ENCODE measurements at places on chromosomes 4 and X.
A peak's percentile ranks its signal among the peaks of the same experiment; 100 is the strongest.

- peak; percentile 14 for DNase-seq
Measured at GRCh38 chrX:356385-357034, 30.2 kb downstream of the PPP2R3B start.

GRCh38 chr4:44157611-44158277 is 290.9 kb downstream of the KCTD8 start:
- DNase-seq = peak; percentile 42

GRCh38 chr4:142091085-142091513 is 454.7 kb downstream of the IL15 start:
- peak; percentile 77 for DNase-seq

GRCh38 chrX:27735914-27736313 is 71.9 kb upstream of the MAGEB10 start:
- no peak for DNase-seq

GRCh38 chr4:37973441-37973840 is 13.2 kb downstream of the PTTG2 start:
- DNase-seq = no peak

DNA sequence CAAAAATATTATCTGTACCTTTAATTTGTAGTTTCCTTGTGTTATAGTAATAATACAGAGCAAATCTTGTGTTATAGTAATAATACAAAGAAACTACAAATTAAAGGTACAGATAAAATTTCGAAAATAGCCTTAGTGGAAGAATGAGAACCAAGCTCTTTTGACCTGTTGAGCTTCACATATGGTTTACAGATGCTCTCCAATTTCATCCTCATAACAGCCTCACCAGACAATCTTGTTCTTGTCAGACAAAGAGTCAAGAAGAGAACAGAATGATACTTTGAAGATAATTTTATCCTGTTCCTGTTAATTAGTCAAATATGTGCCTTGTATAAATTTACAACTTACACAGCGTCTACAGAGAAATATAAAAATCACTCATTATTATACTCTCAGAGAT is 12.8 kb downstream of the ATXN3L start:
- no peak for DNase-seq

DNA sequence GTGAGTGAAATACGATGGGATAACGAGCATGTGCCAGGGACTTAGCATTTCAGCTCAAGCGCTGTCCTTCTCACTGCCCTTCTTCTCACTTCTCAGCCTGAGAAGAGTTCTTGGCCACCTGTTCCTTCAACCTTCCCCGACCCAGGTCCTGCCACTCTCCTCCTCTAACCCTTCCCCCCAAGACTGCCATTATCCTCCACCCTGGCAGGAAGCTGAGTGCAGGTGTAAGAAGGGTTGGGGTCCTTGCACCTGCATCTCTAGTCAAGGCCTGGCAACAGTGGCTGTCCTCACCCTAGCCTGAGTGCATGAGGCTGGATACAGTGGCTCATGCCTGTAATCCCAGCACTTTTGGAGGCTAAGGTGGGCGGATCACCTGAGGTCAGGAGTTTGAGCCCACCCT is 19.9 kb upstream of the STIM2 start:
- no peak for DNase-seq

- no peak for DNase-seq
Measured at GRCh38 chrX:40612511-40612910, 10.7 kb upstream of the MPC1L start.

DNA sequence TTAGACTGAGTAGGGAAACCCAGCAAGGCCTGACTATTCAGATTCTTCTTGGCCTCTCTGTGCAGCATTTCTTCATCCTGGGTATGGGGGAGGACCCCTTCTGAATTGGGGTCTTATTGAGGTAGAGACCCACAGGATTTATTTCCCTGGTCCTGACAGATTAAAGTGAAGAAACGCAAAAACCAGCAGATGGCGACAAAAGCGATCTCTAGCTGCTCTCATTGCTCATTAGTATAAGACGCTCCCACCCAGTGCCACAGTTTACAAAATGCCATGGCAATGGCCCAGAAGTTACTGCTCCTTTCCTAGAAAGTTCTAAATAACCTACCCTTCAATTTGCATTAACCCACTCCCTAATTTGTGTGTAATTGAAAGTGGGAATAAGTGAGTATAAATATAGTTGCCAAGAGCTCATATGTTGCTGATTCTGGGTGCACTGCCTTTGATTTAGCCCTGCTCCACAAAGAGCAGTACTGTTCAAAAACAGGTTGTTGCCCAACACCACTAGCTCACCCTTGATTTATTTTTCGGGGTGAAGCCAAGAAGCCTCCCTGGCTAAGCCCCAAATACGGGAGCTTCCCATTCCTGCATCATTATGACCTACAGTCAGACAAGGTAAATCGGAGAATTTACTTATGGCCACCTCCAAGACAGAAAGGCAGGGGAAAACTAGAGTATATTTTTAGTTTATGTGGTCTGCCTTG is 3.7 kb upstream of the BEX4 start:
- no peak for DNase-seq

- no peak for DNase-seq
Measured at GRCh38 chrX:14412686-14413085, 116.7 kb upstream of the GLRA2 start.

GRCh38 chr4:139594591-139595185 is 38.7 kb upstream of the SETD7 start:
- no peak for DNase-seq

DNA sequence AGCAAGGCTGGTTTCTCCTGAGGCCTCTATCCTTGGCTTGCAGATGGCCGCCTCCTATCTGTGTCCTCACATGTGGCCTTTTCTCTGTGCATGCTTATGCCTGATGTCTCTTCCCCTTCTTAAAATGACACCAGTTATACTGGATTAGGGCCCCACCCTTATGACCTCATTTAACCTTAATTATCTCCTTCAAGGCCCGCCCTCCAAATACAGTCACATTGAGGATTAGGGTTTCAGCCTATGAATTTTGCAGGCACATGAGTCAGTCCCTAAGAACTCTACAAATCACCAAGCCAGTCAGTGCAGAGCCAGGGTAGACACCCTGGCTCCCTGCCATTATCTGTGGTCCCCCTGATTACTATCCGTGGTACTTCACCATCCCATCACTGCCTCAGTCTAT is 51.6 kb downstream of the MAML3 start:
- peak; percentile 96 for DNase-seq

DNA sequence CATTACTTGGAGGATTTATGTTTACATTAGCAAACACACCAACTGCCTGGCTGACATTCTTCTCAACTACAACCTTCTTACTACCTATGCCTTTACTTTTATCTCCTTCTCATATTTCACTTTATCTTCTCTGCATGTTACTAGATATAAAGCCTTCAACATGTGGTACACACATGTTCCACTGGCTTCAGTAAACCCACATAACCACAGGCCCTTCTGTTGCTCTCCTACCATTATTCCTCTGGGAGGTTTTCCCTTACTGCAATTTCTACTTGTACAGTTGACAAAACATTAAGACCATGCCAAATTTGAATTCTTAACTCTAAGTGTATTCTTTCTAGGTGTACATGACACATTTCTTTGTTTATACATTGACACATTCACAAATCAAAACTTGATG is 133.1 kb downstream of the ARAP2 start:
- peak; percentile 24 for DNase-seq

- no peak for DNase-seq
Measured at GRCh38 chr4:24862073-24862751, 50.6 kb downstream of the CCDC149 start.

DNA sequence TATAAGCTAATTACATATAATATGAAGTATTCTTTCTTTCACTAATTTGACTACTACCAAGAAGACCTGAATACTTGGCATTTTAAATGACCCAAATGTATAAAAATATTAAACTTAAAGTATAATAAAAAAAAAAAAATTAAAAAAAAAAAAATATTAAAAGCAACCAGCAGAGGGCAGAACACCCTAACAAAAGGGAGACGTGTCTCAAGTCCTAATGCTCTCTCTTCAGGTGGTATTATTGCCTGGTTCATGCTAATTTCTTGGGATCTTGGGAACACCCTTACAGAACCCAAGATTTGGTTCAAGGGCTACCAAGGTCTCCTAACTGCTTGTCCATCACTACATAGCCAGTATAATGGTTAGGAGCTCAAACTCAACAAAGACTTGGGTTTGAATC is 754.8 kb downstream of the RAB28 start:
- no peak for DNase-seq

GRCh38 chr4:163816494-163816893 is 322.0 kb downstream of the TMA16 start:
- DNase-seq = no peak

DNA sequence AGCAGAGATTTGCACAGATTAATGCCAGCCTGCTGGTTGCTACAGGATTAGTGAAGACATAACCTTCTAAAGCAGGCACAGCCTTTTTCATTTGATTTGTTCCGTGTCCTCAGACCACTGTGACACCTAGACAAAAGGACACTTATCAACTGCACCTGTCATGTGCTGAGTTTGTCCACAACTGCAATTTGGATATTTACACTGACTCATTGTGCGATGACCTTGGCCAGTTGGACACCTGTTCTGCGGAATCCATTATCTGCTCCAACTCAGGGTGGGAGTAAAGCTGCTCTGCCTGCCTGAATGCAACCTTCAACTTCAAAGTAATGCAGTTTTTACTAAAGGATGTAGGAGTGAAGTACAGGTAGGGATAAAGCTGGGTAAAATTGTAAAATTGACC is 4.1 kb upstream of the NR0B1 start:
- DNase-seq = no peak

GRCh38 chr4:105148356-105148755 is 1.7 kb downstream of the TET2 start:
- no peak for DNase-seq

GRCh38 chr4:87975466-87975865 is at the start of gene SPP1:
Gene SPP1, plus strand, starts transcription at chr4:87975714. Its CDS starts 1,182 bp downstream, at chr4:87976896.
- peak; percentile 79 for DNase-seq

- DNase-seq = peak; percentile 1
Measured at GRCh38 chrX:138986235-138986634, 274.7 kb upstream of the FGF13 start.

DNA sequence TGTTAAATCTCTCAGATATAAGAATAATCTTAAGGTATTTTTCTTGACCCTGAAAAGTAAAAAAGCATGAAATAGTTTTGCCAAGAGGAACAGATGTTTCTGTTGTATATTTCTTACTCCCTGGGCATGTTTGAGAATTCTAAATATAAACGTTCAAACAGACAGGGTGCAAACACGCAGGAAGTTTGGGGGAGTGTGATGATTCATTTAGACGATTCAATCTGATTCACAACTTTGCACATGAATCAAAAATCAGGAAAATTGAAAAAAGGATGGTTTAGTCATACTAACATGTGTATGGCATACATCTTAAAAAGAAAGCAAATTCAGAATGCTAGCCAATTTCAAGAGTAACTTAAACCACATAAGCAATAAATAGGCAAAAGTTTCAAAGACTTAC is 340.3 kb upstream of the GRID2 start:
- DNase-seq = peak; percentile 74

GRCh38 chr4:17945303-17945702 is 76.3 kb downstream of the LCORL start:
- DNase-seq = no peak

GRCh38 chr4:141006242-141006802 is 126.9 kb downstream of the RNF150 start:
- no peak for DNase-seq

GRCh38 chrX:68579810-68580209 is 67.7 kb upstream of the STARD8 start:
- no peak for DNase-seq

- DNase-seq = no peak
Measured at GRCh38 chr4:123349421-123350190, 47.0 kb upstream of the SPRY1 start.

DNA sequence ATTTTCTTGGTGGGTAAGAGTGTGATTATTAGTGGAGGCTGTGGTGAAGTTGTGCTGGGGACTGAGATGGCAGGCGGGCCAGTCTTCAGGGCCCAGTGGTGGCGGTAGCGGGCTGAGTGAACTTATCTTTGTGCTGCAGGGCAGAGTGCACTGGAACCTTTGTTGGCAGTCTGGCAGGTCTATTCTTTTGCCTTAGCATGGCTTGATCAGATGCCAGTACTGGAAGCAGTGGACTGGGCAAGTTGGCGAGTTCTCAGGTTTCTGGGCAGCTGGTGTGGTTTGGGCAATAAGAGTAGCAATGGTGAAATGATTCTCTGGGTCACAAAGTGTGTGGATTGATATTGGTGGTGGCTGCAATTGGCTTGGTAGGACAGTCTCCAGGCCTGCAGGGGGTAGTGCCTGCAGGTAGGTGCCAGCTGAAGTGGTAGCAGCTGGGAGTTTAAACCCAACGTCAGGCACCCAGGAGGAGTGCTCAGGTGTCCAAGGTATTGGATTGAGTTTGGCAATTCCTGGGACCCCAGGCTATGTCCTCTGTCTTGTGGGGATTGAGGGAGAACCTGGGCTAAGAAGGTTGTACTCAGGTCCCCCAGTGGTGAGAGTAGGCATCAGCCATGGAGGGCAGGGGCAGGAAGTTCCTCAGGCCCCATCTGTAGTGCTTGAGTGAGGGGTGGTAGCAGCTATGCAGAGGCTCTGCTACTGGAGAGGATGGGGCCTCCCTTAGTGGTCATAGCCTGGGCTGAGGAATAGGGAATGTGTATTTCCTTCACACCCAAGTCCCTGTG is 34.9 kb upstream of the SLC25A14 start:
- DNase-seq = no peak

DNA sequence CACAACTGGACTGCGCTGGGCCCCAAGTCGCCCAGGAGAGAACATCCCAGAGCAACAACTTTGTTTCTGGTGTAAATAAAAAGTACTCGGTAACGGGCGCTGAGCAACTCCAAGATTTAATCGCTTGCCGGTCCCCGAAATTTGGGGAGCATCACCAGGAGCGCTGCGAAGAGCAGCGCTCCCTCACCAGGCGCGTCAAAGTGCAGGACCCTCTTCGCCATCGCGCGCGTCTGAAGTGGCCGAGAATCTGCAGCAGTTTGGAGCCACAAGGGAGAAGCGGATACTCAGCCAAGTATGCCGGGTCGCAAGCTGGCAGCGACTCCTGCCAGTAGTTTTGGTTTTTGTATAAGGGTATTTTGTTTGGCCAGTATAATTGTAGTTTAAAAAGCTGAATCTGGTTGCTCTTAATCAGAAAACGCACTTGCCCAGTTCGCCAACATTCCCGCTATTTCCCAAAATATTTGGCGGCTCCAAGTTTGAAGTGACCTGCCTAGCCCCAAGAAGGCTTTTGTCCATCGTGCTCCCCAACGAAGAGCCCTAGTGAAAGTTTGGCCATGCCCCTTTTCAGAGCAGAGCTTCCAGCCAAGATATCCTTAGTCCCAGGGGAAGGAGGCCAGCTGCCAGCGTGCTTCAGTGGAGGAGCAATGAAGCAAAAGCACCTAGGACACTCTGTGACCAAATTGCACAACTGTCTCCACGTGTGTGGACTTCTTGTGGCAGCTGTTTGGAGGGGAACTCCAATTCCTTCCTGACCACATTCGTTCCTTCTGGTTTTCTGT is 557 bp upstream of the KDR start:
- DNase-seq = no peak

- peak; percentile 48 for DNase-seq
Measured at GRCh38 chr4:186770481-186771175, 47.0 kb upstream of the FAT1 start.

DNA sequence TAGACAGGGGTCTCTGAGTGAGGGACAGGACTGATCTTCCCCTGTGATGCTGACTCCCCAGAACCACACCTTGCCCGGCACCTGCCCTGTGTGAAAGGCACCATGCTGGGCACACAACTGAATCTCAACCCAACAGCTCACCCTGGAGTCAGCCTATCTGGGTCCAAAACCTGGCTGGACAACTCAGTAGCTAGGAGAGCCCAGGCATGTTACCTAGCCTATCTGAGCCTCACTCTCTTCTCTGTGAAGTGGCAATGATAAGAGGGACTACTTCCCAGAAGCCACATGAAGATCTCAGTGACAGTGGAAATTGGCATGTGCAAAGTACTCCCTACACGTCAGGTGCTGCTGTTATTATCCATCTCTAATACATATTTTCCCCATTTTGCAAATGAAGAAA is 44.8 kb upstream of the PPP2R2C start:
- no peak for DNase-seq

GRCh38 chrX:119187298-119187697 is 48.8 kb upstream of the PGRMC1 start:
- DNase-seq = peak; percentile 34
